ENCODE measurements at places on chromosomes 16 and 17. TPM values are rescaled to one million over a fixed set of nuclear protein-coding genes. Genes with fewer than 3 reads are reported as not detected.

RAB40C gene
- 14.1 TPM for total RNA-seq

CDRT15 gene
- not detected for total RNA-seq

ZNF205 gene
- not detected for total RNA-seq

TMIGD1 gene
- not detected for total RNA-seq

TLCD1 gene
- total RNA-seq = 2.2 TPM

TPSD1 gene
- not detected for total RNA-seq

COQ9 gene
- 31.9 TPM for total RNA-seq

HOXB3 gene
- total RNA-seq = 9.2 TPM

ANKRD40CL gene
- total RNA-seq = not detected

HEATR9 gene
- not detected for total RNA-seq

RAB37 gene
- 48.1 TPM for total RNA-seq

SPAG5 gene
- 93.3 TPM for total RNA-seq

VAT1L gene
- not detected for total RNA-seq

KRTAP9-2 gene
- total RNA-seq = not detected

MT3 gene
- 4.3 TPM for total RNA-seq
